ENCODE measurements at places on chromosomes 1 and 21.

GRCh38 chr1:202733251-202733650, 23.0 kb upstream of the SYT2 start:
- no peak for DNase-seq

- no peak for DNase-seq
These were observed 135.4 kb downstream of the NTNG1 start for GRCh38 chr1:107276247-107276646.

GRCh38 chr1:232611834-232612233, 18.1 kb downstream of the SIPA1L2 start:
- DNase-seq, result peak; percentile 50

DNA sequence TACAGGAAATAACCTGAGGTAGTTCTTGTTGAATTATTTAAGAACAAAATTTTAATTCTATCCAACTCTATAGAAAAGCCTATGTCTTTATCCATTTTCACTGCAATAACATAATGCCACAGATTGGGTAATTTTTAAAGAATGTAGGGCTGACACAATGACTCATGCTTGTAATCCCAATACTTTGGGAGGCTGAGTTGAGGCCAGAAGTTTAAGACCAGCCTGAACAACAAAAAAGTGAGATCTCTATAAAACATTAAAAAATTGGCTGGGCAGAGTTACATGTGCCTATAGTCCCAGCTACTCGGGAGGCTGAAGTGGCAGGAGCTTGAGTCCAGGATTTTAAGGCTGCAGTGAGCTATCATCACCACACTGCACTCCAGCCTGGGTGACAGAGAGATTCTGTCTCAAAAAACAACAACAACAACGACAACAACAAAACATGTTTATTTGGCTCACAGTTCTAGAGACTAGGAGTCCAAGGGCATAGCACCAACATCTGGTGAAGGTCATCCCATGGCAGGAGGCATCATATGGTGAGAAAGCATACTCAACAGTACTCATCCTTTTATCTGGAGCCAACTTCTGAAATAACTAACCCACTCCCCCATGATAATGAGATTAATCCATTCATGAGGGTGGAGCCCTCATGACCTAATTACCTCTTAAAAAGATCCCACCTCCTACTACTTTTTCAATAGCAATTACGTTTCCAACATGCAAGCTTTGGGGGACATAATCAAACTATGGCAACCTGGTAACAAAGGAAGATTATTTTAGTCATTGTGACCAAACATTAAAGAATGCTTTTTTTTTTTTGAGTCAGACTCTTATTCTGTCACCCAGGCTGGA, 59.6 kb downstream of the ABL2 start:
- DNase-seq, result no peak

Data from WERI-Rb-1 (cell line).